Right lobe of liver (tissue), 6 donors: ENCODE measurements at places on chromosomes 4 and X. TPM values are rescaled to one million over a fixed set of nuclear protein-coding genes. Genes with fewer than 3 reads are reported as not detected.

GAB1 gene
- total RNA-seq, result 12.0 TPM

TCEAL5 gene
- total RNA-seq, result not detected

SLITRK4 gene
- 0.05 TPM for total RNA-seq

CCSER1 gene
- total RNA-seq, result 0.93 TPM

LINC00632 gene
- total RNA-seq, result 1.6 TPM

MAP3K15 gene
- total RNA-seq, result not detected

PAGE1 gene
- total RNA-seq, result not detected

RNF175 gene
- total RNA-seq, result not detected

HPSE gene
- 1.4 TPM for total RNA-seq

PPP4R3C gene
- not detected for total RNA-seq

TBC1D19 gene
- 2.8 TPM for total RNA-seq

TACC3 gene
- 5.7 TPM for total RNA-seq

MEPE gene
- total RNA-seq, result not detected

SPP1 gene
- 8.4 TPM for total RNA-seq

MTNR1A gene
- not detected for total RNA-seq
